ENCODE measurements at places on chromosomes 2 and 18.

GRCh38 chr2:121075006-121075551 is 209.9 kb downstream of the TFCP2L1 start:
- DNase-seq = no peak

DNA sequence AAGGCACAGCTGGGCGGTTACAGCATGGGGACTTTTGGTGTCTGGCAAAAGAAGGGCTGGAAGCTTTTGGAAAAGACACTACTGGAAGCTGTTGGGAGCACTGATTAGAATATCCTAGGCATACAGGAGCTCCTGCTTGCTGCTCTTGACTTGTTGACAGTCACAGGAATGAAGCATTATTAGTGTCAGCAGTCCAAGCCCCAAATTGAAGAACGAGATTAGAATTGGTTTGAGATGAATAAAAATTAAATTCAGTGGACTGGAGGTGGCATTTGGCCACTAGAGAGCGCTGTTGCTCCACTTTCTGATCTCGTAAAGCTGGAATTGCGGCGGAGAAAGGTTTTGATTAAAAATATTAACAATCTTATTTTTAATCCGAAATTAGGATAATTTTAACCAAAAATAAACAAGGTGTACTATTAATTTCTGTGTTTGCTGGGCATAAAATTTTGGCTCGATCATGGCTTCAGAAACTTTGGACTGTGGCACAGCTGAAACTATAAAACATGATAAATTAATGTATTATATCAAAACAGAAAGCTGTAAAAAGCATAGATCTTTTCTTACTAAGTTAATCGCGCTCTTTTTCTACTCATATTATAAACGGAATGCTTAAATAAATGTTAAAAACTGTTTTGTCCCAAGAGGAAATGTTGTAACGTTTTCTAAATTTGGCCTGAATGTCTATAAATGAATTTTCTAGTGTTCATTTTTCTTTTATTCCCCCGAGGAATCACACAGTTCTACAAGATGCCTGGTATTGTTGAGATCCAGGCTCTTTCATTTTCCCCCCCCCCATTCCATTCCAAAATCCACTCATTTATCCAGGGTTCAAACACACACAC is 2.4 kb upstream of the HOXD8 start:
- no peak for DNase-seq

DNA sequence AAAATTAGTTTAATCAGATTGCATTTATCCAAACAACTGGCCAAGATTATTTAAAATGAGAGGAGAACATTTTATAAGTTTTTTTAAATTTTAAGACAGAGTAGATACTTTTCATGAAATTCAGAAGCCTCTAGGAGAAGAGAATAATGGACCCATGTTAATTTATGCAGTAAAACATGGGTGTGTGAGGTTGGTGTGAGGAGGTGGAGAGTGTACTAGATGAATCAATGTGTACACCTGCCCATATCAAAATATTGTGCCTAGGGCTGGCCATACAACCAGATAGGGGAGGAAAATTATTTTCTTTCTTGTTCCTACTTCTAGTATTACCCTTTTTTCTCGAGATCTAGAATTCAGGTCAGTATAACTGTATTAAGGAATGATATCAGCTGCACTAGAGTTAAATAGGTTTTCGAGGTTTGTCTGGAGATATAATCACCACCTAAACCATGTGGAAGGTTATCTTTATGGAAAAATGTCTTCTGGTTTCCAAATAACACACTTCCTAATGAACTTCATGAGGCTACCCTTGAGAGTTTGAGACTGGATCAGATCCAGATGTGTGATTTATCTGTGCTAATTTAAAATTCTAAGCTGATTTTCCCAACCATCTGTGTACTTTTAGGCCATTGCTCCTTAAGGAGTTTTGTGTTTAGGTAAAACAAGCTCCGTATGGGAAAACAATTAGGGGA is 37.6 kb downstream of the TMEM178A start:
- no peak for DNase-seq

DNA sequence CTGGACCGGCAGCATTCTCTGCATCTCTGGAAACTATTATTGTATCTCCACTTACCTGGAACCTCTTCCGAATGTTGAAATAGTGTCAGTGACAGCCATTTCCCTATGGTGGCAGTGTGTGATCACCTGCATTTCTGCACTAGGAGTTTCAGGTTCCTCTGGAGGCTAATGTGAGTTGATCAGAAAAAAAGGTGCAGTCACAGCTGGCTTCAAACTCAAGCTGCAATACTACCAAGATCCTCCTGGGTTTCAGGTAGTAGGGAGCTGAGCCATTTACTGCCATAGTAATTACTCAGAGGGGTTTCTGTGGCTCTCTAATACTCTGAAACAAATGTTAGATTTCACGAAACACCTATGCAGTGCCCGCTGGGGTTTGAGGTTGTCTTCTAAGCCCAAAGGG is 183.5 kb upstream of the OSR1 start:
- DNase-seq = no peak

Data from stimulated activated CD8-positive, alpha-beta memory T cell treated with anti-CD3 and anti-CD28 coated beads, Interleukin-15, amount 100 ng/mL, for 4 hours (primary cell).